T-helper 2 cell treated with Interferon-gamma antibody and Interleukin-4, amounts not matched to agents 5 μg/mL and 100 μg/mL, for 36 hours (primary cell): ENCODE measurements at places on chromosomes 1 and 21.
A peak's percentile ranks its signal among the peaks of the same experiment; 100 is the strongest.

DNA sequence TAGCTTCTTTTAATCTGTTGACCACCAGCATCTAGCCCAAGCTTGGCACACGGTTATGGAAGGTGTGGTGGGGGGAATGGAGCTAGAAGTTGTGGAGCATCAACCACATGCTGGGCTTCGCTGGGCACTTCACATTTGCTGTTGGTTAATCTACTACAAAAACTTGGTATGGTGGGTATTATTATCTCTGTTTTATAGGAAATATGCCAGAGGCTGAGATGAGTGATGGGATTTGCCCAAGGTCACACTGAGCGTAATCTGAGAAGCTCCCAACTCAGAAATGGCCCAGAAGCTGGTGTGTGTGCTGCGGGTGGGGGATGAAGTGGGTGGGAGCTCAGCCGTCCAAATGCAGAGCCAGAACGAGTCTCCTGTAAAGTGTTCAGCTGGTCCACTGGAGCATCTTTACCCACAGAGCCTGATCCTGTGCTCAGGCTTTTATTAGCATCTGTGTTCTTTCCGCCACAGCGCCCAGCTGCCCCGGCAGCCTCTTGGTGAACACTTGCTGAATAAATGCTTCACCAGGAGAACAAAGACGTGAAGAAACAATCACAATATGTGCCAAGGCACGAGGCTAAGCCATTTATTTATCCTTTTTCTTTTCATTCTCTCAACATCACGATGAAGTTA lies 98.6 kb upstream of the JUN start:
- no peak for DNase-seq
- no peak overlapping the region for H3K27ac ChIP-seq

- no peaks in the 10 kb centered on the region for H3K27me3 ChIP-seq
- DNase-seq: no peak
- H3K27ac ChIP-seq: no peak overlapping the region
- no peaks in the 10 kb centered on the region for H3K4me1 ChIP-seq
- H3K4me3 ChIP-seq: no peak overlapping the region
These were observed 764.8 kb downstream of the ADGRL2 start for GRCh38 chr1:82565546-82565945.

DNA sequence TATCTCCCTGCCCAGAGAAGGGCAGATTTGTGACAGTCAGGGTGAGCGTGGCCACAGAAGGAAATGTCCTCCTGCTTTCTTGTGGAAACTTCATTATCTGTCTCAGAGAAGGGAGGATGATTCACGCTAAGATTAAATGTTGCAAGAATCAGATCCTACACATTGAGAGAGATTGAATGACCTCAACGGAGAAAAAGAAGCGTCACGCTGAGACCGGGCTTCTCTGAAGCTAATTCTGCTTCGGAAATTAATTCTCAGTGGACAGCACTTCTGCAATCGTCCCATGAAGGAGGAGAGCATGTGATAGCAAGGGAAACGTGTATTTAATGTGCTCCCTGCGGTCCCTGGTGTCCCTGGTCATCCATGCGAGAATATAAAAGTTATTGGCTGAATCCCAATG lies 19.8 kb upstream of the C1orf21 start:
- H3K27me3 ChIP-seq: peaks cover 9% of the 10 kb centered on the region
- no peaks in the 10 kb centered on the region for H3K36me3 ChIP-seq
- no peak overlapping the region for H3K27ac ChIP-seq
- H3K4me1 ChIP-seq: no peaks in the 10 kb centered on the region
- no peak for DNase-seq

DNA sequence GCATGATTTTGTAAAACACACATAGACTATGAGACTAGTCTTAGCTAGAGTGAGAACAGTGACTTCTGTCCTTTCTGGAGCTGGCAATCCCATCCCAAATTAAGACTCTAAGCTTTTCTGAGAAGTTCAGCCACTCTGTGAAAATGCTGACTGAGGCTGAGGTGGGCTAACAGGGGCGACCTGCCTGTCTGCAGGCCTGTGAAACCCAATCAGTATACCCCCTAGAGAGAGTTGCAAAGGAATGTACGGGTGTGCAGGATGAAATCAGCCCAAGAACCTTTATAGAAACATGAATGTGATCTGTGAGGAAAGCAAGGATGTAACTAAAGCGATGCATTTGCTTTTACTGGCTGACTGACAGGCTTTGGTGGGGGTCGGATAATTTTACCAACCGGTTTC lies 16.0 kb upstream of the TBX15 start:
- peaks cover 87% of the 10 kb centered on the region for H3K27me3 ChIP-seq
- no peak overlapping the region for H3K4me3 ChIP-seq
- no peak for DNase-seq
- no peak overlapping the region for H3K27ac ChIP-seq

- H3K4me1 ChIP-seq: peaks cover 3% of the 10 kb centered on the region
- no peak overlapping the region for H3K4me3 ChIP-seq
- H3K27ac ChIP-seq: no peak overlapping the region
- peak; percentile 20 for DNase-seq
- no peaks in the 10 kb centered on the region for H3K27me3 ChIP-seq
These were observed 39.3 kb downstream of the PLEKHA6 start for GRCh38 chr1:204320382-204320804.

- peaks cover 13% of the 10 kb centered on the region for H3K36me3 ChIP-seq
- H3K27ac ChIP-seq: no peak overlapping the region
- H3K4me3 ChIP-seq: no peak overlapping the region
- H3K4me1 ChIP-seq: peaks cover 13% of the 10 kb centered on the region
- DNase-seq: no peak
These were observed 33.5 kb downstream of the ASH1L start for GRCh38 chr1:155529109-155529508.

- no peak for DNase-seq
- H3K27me3 ChIP-seq: peaks cover 2% of the 10 kb centered on the region
- no peak overlapping the region for H3K27ac ChIP-seq
- H3K36me3 ChIP-seq: peaks cover 1% of the 10 kb centered on the region
- H3K4me1 ChIP-seq: peaks cover 8% of the 10 kb centered on the region
These were observed 85.5 kb downstream of the CLIC4 start for GRCh38 chr1:24830680-24831272.

GRCh38 chr1:217315346-217315745 lies 315.5 kb downstream of the GPATCH2 start:
- H3K27ac ChIP-seq: no peak overlapping the region
- no peaks in the 10 kb centered on the region for H3K36me3 ChIP-seq
- no peaks in the 10 kb centered on the region for H3K4me1 ChIP-seq
- no peak for DNase-seq

- DNase-seq: peak; percentile 89
- peak overlapping the region; percentile 79 for H3K4me3 ChIP-seq
- H3K36me3 ChIP-seq: no peaks in the 10 kb centered on the region
- H3K27ac ChIP-seq: peak overlapping the region; percentile 85
- H3K27me3 ChIP-seq: peaks cover 2% of the 10 kb centered on the region
- H3K4me1 ChIP-seq: peaks cover 16% of the 10 kb centered on the region
These were observed 44.9 kb downstream of the CHAF1B start for GRCh38 chr21:36429947-36430546.

- peak overlapping the region; percentile 7 for H3K27ac ChIP-seq
- H3K4me3 ChIP-seq: peak overlapping the region; percentile 44
- DNase-seq: no peak
- H3K4me1 ChIP-seq: peaks cover 14% of the 10 kb centered on the region
These were observed 90.1 kb downstream of the ZSWIM5 start for GRCh38 chr1:45116340-45116739.

- H3K27ac ChIP-seq: no peak overlapping the region
- DNase-seq: no peak
- no peaks in the 10 kb centered on the region for H3K36me3 ChIP-seq
These were observed 42.2 kb upstream of the ATP1A1 start for GRCh38 chr1:116330846-116331245.

DNA sequence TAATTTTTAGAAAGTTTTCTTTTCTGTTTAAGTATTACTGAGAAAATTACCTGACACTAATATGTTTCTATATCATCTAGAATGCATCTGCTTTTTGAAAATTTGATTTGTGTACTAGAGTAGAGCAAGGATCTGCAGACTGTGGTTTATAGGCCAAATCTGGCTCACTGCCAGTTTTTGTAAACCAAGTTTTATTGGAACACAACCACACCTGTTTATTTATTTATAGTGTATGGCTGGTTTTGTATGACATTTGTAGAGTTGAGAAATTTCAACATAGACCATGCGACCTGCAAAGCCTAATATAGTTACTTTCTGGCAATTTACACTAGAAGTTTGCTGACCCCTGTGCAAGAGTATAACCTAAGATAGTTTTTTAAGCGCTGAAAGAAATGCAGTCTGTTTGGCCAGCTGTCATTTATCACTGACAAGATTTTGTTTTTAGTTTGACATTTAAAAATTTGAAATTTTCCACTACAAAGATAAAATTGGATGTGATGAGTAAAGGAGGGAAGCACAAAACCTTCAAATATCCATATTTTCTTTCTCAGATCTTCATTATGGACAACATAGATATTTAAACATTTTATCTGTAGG lies 36.1 kb upstream of the CACYBP start:
- no peaks in the 10 kb centered on the region for H3K27me3 ChIP-seq
- peak overlapping the region; percentile 89 for H3K27ac ChIP-seq
- H3K4me3 ChIP-seq: peak overlapping the region; percentile 87

DNA sequence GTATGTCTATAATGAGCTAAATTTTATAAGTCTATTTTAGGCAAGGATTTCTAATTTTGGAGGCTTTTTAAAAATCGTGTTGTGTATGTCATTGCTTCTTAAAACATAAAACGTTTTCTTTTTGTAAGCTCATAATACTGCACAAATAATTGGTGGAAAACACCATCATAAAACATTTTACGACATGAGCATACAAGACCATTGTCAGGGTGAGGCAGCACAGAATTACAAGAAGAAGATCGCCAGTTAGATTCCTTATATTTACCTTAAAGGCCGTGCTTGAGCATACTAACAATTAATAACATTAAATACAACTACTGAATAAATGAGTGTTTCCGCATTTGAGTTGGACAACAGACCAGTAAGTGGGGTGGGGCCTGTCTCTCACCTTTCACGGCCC lies 19.1 kb upstream of the LMX1A start:
- no peak overlapping the region for H3K27ac ChIP-seq
- H3K27me3 ChIP-seq: peaks cover 82% of the 10 kb centered on the region
- H3K36me3 ChIP-seq: no peaks in the 10 kb centered on the region
- peaks cover 9% of the 10 kb centered on the region for H3K4me1 ChIP-seq
- no peak for DNase-seq

GRCh38 chr1:42765832-42766740 lies 742 bp downstream of the P3H1 start:
- H3K36me3 ChIP-seq: peaks cover 12% of the 10 kb centered on the region
- DNase-seq: peak; percentile 54
- H3K4me1 ChIP-seq: peaks cover 14% of the 10 kb centered on the region
- H3K27me3 ChIP-seq: no peaks in the 10 kb centered on the region

GRCh38 chr1:225871359-225872074 lies 10.7 kb downstream of the TMEM63A start:
- no peaks in the 10 kb centered on the region for H3K27me3 ChIP-seq
- H3K27ac ChIP-seq: no peak overlapping the region
- H3K4me3 ChIP-seq: no peak overlapping the region
- peaks cover 57% of the 10 kb centered on the region for H3K36me3 ChIP-seq

DNA sequence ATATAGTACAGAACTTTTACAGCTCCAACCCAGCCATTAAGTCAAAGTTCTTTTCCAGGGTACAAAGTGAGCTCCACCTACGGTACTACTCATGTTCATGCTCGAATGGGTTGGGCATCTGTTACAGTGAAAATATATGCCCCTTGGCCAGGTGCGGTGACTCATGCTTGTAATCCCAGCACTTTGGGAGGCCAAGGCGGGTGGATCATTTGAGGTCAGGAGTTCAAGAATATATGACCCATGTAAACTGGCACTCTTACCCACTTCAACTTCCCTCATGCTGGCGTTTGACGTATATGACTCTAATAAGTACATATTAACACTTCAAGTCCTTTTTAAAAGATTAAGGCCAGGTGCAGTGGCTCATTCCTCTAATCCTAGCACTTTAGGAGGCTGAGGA lies 71.3 kb upstream of the PKN2 start:
- no peaks in the 10 kb centered on the region for H3K36me3 ChIP-seq
- DNase-seq: no peak
- H3K27me3 ChIP-seq: peaks cover 3% of the 10 kb centered on the region
- H3K27ac ChIP-seq: no peak overlapping the region

- H3K4me3 ChIP-seq: no peak overlapping the region
- no peaks in the 10 kb centered on the region for H3K36me3 ChIP-seq
- peaks cover 6% of the 10 kb centered on the region for H3K27me3 ChIP-seq
- H3K4me1 ChIP-seq: no peaks in the 10 kb centered on the region
- DNase-seq: no peak
- H3K27ac ChIP-seq: no peak overlapping the region
These were observed 10.5 kb upstream of the KDF1 start for GRCh38 chr1:26970810-26971209.

GRCh38 chr1:115874904-115875303 lies 34.0 kb upstream of the NHLH2 start:
- no peak overlapping the region for H3K27ac ChIP-seq
- no peaks in the 10 kb centered on the region for H3K36me3 ChIP-seq
- H3K27me3 ChIP-seq: peaks cover 6% of the 10 kb centered on the region
- no peak for DNase-seq
- no peaks in the 10 kb centered on the region for H3K4me1 ChIP-seq
- H3K4me3 ChIP-seq: no peak overlapping the region

GRCh38 chr21:33541756-33542639 lies at the start of gene GART:
Gene GART (minus strand): TSS chr21:33542117. CDS start chr21:33539315, 2,802 bp downstream.
- H3K4me1 ChIP-seq: peaks cover 38% of the 10 kb centered on the region
- no peaks in the 10 kb centered on the region for H3K27me3 ChIP-seq
- H3K4me3 ChIP-seq: peak within 1 kb of the TSS; percentile 98
- H3K27ac ChIP-seq: peak within 1 kb of the TSS; percentile 100
- DNase-seq: peak; percentile 84

DNA sequence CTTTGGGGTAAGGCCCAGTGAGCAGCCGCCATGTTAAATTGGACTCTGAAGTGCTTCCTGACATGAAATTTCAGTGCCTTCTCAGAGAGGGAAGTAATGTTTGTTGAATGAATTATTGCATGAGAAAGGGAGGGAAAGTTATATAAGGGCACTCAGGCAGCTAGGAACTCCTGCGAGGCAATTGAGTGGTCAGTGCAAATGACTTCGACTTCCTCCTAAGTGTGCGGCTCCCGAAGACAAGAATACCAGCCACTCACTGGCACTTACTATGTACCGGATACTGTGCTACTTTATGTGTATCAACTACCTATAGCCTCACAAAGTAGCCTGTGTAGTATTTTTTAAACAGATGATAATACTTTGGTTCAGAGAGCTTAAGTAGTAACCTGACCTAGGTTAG lies 52.5 kb downstream of the CNN3 start:
- no peak overlapping the region for H3K27ac ChIP-seq
- peaks cover 7% of the 10 kb centered on the region for H3K4me1 ChIP-seq
- no peak for DNase-seq
- no peak overlapping the region for H3K4me3 ChIP-seq
- H3K36me3 ChIP-seq: no peaks in the 10 kb centered on the region

DNA sequence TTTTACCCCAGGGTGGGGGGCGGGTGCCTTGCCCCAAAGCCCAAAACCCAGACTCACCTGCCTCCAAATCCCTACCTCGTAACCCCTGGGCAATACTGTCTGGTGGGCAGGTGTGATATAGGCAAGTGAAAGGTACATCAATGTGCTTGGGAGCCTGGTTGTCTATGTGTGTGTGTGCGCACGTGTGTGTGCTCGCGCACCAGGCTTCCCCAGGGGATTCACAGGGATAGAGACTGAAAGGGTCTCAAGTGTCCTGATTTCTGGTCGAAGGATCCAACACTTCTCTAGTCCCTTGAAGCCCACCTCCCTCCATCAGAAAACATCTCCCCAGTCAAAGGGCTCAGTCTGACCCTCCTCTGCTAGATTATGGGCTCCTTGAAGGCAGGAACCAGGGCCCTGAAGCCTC lies 28.9 kb upstream of the EPB41 start:
- H3K36me3 ChIP-seq: no peaks in the 10 kb centered on the region
- peak overlapping the region; percentile 36 for H3K27ac ChIP-seq
- no peak overlapping the region for H3K4me3 ChIP-seq
- DNase-seq: no peak

GRCh38 chr1:12711536-12711935 lies 4.4 kb upstream of the AADACL3 start:
- H3K4me3 ChIP-seq: no peak overlapping the region
- no peak overlapping the region for H3K27ac ChIP-seq
- no peaks in the 10 kb centered on the region for H3K36me3 ChIP-seq
- H3K27me3 ChIP-seq: peaks cover 6% of the 10 kb centered on the region
- H3K4me1 ChIP-seq: no peaks in the 10 kb centered on the region
